ENCODE measurements at places on chromosomes 13 and 19.

GRCh38 chr13:46605076-46605824 is 52.3 kb downstream of the LRCH1 start:
- no peak for DNase-seq

GRCh38 chr13:102881819-102882686 is 36.2 kb downstream of the ERCC5 start:
- no peak for DNase-seq

DNA sequence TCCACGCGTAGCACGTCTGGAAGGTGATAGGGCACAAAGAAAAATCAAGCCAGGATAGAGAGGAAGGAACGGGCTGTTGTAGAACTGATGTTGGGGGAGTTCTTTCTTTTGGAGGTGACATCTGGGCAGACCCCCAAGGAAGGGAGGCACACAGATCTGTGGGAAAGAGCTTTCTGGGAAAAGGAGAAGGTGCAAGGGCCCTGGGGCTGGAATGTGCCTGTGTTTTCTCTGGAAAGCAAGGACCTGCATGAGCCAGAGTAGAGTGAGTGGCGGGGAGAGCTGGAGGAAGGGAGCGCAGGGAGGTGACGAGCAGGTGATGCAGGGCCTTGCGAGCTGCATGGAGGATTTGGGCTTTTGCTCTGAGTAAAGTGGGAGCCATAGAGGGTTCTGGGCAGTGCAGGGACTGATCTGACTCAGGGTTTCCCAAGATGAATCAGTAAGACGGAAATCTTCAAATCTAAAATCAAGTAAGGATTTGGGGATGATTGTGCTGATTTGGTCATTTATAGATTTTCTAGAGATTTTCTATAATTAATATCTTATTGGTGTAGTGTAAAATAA is 30.8 kb downstream of the SMARCA4 start:
- no peak for DNase-seq

DNA sequence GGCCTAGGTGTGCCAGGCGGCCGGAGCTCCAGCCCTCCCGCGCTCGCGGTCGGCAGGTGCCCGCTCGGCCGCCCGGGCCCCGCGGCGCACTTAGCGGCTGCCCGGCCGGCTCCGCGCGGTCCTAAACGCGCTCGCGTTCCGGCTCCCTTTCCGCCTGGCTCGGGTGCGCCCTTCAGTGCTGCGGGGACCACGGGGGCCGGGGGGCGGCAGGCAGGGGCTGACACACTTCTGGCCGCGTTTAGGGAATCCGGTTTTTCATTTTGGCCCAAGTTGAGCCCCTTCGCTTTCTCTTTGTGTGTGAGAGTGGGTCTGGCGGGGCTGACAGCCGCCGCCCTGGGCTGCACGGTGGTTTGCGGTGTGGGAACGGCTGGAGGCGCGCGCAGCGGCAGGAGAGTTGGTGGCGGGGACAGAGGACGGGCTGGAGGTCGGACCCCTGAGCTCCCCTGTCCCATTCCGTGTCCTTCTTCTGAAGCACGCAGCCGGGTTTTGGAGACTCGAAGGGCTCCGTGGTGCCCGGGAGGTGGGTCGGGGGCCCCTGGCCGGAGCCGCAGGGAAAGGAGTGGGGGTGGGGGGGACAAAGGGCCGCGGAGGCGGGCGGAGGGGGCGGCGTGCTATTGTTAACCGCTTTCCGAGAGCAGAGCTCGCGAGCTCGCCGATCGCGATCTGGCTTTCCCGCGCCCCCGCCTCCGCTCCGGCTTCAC is 3.1 kb downstream of the FGF9 start:
- DNase-seq, result no peak

DNA sequence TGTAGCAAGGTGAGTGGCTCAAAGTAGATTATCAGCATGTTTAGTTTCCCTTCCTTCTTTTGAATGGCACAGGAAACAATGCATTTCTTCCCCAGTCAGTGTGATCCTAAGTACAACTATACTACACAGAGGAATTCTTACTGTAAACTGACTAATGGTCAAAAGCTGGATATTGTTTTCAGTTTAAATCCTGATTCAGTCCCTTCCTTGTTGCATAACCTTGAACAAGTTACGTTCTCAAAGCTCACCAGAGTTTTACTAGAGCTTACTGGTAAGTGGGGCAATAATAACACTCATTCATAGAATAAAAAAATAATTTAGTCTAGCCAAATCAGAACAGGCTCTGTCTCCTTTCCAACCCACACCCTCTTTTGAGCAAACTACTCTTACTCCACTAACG is 180.1 kb downstream of the POSTN start:
- no peak for DNase-seq

GRCh38 chr13:95060014-95060519 is 241.2 kb downstream of the ABCC4 start:
- DNase-seq, result no peak

- no peak for DNase-seq
These were observed 11.8 kb upstream of the BTBD2 start for GRCh38 chr19:2027361-2027760.
